8988T (cell line): ENCODE measurements at places on chromosomes 5 and 9.

DNA sequence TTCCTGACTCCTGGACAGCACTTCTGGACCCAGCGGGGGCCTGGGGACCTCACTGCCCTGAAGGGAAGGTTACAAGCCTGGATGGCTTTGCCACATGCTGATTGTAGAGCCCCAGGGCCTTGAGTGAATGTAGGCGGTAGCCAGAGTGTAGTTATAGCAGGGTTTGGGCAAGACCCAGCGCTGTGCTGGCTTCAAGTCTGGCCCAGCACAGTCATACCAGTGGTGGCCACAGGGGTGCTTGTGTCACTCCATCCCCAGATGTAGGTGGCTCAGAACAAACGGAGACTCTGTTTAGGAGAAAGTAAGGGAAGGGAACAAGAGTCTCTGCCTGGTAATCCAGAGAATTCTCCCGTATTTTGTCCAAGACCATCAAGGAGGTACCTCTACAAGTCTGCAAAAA, 84.6 kb downstream of the STARD4 start:
- no peak for DNase-seq

- no peak for DNase-seq
Measured at GRCh38 chr5:107157809-107158208, 512.9 kb downstream of the EFNA5 start.

- DNase-seq: no peak
Measured at GRCh38 chr5:61290791-61291210, 41.3 kb upstream of the ZSWIM6 start.

DNA sequence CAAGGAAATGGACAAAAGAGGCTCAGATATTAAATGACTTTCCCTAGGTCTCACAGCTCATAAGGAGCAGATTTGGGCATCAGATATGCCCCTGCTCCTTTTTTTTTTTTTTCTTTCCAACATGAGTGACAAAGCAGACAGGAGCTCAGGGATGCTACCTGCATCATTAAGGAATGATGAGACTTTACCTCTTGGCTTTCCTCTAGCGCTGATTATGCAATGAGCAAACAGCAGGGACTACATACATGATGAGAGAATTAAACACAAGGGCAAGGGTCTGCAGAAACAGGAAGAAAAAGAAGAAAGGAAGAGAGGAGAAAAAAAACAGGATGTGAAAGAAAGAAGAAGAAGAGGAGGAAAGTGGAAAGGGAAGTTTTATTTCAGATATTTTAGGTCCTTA, 179.9 kb downstream of the PPP2R2B start:
- DNase-seq: no peak

DNA sequence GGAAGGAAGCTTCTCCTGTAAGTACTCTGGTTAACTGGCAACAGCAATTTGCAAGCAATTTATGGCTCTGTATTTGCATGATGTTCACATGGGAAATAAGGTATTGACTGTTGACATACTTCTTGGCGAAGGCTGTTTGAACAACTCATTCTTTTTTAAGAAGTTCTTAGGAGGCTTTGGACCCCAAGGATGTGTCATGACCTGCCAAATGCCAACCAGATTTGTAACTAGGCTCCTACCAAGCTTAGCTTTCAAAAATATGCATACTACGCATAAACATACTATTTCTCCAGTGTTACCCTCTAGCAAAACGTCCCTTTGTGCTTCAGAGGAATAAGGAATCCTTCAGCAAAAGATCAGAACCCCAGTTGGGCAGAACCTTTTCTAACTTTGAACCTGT, 165.2 kb upstream of the MSX2 start:
- DNase-seq: no peak

- DNase-seq: no peak
Measured at GRCh38 chr9:8114826-8115225, 315.2 kb upstream of the DMAC1 start.

GRCh38 chr9:94745806-94746540, 19.5 kb downstream of the AOPEP start:
- DNase-seq: no peak

GRCh38 chr5:36796155-36796554, 80.4 kb upstream of the NIPBL start:
- DNase-seq: no peak

GRCh38 chr9:4567601-4568000, 77.3 kb downstream of the SLC1A1 start:
- no peak for DNase-seq

GRCh38 chr5:80958616-80959015, 1.5 kb upstream of the RASGRF2 start:
- DNase-seq: no peak

GRCh38 chr5:120447706-120448239, 16.3 kb upstream of the PRR16 start:
- DNase-seq: no peak

GRCh38 chr9:135879237-135879601, 28.1 kb downstream of the CAMSAP1 start:
- DNase-seq: no peak
